ENCODE measurements at places on chromosomes 5 and 9.

DNA sequence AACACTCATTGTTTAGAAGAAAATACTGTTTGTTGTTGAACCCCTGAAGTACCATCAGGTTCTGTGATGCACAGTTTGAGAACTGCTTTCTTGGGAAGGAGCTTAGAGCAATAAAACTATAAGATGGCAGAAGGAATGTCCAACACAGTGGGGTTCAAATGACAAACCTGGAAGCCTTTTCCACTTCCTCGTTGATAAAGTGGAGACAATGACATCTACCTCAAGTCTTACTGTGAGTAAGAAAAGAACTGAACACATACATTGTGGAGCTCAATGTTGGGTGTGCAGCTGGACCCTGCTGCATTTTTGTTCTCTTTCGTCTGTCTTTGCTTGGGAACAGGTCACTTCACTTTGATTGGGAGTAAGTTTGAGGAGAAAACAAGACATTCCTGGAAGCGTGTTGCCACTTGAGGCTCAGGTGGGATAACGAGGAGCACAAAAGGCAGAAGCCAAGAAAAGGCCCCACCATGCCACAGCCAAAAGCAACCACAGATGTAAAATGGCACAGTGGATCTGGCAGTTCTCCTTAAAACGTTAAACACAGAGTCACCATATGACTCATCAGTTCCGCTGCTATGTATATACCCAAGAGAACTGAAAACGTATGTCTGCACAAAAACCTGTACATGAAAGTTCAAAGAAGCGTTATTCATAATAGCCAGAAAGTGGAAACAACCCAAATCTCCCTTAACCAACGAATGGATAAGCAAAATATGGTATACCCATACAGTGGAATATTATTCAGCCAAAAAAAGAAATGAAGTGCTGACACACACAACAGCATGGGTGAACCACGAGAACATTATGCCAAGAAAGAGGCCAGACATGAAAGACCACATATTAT, 42.9 kb upstream of the SUB1 start:
- peak; percentile 35 for DNase-seq

DNA sequence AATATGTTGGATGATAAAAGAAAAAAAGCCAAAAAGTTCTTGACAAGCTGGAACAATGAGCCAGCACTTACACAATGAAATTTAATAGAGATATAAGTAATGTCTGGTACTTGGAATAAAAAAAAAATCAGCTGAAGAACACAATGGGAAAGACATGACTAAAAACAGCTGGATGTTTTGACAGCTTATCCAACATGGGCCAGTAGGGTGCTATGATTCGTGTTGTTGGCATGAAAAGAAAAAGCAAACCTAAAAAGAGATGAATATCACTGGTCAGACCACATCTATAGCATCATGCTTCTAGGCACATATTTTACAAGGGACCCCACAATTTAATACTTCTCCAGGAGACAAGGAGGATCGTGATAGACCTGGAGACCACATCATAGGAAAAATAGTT, 175.3 kb downstream of the ARL15 start:
- DNase-seq: no peak

GRCh38 chr5:133222521-133222920, 170.7 kb downstream of the HSPA4 start:
- no peak for DNase-seq

GRCh38 chr5:86565197-86565789, 52.4 kb upstream of the COX7C start:
- DNase-seq: no peak
